GM04504 (cell line): ENCODE measurements at places on chromosomes 13 and 19.

GRCh38 chr13:53074114-53074513, 45.5 kb downstream of the OLFM4 start:
- DNase-seq: no peak

DNA sequence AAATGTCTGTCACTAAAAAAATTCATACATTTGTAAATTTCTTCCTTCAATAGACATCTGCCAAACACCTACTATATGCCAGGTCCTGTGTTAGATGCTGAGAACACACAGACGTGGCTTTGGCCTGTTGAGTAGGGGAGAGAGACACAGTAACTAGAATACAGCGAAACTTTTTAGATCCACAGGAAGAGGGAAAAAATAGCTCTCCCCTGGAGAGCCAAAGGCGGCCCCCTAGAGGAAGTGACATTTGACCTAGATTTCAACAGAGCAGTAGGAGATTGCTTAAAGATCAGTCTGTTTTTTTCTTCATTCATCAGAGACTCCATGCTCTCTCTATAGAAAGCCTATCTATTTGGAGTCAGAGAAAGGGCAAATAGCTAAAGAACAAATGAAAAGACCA, 11.3 kb downstream of the LCP1 start:
- DNase-seq: no peak

DNA sequence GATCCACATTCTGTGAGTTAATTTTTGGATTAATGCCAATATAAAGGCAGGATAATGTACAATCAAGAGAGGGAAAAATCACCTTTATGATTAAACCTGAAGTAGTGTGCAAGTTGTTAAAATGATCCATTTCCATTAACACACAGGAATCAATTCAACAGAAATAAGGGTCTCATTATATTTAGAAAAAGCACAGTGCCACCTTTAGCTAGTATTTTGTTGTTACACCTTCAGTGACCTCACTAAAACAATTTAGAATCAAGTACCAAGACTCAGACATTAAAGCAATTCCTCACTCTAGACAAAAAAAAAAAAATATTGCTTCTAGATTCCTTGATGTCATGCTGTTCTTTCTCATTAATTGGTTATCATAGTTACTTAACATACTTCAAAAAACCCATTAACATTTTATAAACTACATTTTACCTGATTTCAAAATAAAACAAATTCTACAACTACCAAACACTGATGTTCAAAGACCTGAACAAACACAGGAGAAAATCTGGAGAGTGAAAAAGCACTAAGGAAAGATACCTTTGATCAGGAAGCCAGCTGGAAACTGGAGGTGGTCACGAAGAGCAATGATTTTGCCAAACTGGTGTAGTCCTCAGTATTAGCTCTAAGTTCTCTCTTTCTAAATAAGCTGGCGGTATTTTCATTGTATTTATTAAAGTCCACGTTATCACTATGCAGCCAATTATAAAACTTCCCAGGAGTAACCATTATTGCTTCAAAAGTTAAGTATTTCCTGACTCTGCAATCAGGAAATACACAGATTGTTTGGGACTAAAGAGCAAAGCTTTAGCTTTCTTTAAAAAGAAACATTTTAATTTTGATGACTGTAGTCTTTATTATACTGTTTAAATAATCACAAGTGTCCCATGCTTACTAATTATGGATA, 115.3 kb downstream of the TBC1D4 start:
- DNase-seq: no peak

DNA sequence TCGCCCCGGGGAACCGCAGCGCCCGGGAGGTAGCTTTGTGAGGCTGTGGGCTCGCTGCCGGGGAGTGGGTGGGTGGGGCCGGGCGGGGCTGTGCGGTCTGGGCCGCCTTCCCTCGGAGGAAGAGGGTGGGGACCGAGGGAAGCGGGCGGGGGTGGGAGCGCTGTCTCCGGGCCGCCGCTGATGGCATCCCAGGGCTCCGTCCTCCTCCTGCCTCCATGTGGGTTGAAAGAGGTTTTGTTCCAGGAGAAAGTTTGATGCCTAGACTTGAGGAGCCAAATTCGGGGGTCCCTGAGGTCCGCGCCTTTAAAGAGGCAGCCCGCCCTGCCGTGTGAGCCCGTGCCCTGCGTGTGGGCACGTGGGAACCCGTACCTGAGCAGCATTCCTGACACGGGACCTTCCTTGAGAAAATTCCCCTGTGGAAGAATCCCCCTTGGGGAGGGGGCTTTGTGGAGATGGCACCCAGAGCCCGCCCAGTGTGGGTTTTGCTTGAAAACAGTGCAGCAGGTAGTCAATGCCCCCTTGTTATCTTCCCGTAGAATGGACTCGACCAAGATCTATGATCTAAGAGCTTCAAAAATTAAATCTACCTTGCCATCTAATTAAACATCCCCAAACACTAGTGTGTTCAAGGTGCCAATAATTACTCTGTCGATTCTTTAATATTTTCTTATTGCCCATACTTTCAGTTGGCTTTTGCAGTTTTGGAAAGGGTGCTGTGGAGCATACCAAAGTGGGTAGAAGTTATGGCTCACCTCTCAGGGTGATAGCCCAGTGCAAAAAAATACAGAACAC, 107.8 kb downstream of the RXFP2 start:
- DNase-seq: no peak

DNA sequence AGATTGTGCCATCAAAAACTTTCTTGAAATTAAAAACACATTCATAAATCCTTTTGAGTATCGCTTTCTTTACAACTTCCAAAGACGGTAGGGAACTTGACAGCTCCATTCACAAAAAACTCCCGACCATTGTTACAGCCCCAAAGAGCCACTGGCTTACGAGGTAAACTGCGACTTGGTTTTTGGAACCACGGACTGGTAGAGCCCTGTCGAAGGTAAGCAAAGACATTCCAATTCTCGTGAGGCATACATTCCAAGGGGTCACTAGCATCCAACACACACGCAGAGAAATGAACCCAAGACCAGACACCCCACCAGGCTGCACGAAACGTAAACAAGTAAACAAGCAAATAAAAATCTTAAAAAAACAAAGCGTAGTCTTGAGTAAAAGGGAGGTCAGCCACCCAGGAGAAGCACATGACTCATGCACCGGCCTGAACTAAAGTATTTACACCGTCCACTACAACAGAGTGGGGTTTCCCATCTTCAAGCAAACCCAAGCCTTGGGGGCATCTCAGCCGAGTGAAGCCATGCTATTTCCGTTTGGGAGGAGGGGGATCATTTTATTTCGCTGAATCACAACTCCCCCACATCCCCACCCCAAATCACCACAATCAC, 1.4 kb downstream of the BRD4 start:
- DNase-seq: no peak

DNA sequence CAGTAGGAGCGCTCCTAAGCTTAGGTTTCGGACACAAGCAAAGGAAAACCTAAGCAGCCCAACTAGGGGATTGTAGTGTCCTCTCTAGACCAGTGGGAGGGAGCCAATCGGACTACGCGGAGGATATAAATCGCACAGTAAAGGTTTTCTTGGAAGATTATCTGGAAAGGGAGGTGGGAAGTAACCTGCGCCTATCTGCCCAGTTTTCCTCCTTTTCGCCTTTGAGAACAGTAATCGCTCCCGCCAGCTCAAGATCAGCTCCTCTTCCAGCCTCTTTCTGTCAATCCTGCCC, 456 bp upstream of the RAB4B start:
- no peak for DNase-seq

DNA sequence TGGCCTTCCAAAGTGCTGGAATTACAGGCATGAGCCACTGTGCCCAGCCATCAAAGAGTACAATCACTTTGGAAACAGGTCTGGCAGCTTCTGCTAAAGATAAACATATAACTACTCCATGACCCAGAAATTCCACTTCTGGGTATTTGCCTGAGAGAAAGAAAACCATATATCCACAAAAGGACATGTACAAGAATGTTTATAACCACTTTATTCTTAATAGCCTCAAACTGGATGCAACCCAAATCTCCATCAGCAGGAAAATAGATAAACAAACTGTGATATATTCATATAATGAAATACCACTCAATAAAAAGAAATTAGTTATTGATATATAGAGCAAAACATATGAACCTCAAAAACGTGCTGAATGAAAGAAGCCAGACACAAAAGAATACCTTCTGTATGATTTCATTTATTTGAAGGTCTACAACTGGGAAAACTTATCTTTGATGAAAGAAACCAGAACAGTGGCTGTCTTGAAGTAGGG, 40.5 kb downstream of the TEX26 start:
- no peak for DNase-seq

GRCh38 chr13:113877149-113877990, 13.5 kb upstream of the GAS6 start:
- DNase-seq: no peak

GRCh38 chr13:76397413-76397812, 488.8 kb downstream of the KCTD12 start:
- DNase-seq: no peak

DNA sequence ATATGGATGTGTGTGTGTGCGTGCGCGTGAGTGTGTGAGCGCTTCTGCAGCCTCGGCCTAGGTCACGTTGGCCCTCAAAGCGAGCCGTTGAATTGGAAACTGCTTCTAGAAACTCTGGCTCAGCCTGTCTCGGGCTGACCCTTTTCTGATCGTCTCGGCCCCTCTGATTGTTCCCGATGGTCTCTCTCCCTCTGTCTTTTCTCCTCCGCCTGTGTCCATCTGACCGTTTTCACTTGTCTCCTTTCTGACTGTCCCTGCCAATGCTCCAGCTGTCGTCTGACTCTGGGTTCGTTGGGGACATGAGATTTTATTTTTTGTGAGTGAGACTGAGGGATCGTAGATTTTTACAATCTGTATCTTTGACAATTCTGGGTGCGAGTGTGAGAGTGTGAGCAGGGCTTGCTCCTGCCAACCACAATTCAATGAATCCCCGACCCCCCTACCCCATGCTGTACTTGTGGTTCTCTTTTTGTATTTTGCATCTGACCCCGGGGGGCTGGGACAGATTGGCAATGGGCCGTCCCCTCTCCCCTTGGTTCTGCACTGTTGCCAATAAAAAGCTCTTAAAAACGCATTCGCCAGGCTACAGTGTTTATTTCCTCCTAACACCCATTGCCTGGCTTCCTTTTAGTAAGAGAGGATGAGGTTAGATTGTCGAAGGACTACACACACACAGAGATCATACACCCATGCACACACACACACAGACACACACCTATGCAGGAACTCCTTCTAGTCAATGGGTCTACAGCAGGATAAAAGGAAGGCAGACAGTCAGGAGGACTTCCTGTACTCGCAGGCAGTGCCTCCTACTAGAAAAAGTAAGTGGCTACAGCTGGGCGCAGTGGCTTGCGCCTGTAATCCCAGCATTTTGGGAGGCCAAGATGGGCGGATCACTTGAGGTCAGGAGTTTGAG, 7.1 kb downstream of the FOSB start:
- DNase-seq: no peak

GRCh38 chr13:60016229-60016628, 147.5 kb downstream of the DIAPH3 start:
- DNase-seq: no peak

- no peak for DNase-seq
Measured at GRCh38 chr19:4172861-4173473, 9.4 kb downstream of the SIRT6 start.
